ENCODE measurements at places on chromosomes 1 and 21.

DNA sequence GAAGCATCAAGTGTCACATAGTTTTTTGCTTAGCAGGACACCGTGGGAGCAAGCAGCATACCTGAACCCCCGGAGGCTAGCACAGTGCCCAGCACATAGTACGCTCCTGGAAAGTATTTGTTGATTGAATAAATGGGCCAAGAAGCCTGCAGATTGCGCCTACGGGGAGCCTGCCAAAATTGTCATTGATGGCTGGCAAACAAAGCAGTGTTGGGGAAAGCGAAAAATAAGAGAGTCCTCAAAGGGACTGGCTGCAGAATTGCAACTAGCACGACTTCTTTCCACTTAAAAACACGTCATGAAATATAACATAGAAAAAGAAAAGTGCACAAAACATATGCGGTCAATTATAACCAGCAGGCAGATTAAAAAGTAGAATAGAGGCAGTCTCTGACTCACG, 125.2 kb upstream of the GALNT2 start:
- H3K27ac ChIP-seq, result no peak overlapping the region
- no peaks in the 10 kb centered on the region for H3K27me3 ChIP-seq
- H3K4me3 ChIP-seq, result no peak overlapping the region
- no peak for DNase-seq
- no peaks in the 10 kb centered on the region for H3K36me3 ChIP-seq

- no peaks in the 10 kb centered on the region for H3K27me3 ChIP-seq
- no peaks in the 10 kb centered on the region for H3K4me1 ChIP-seq
- no peak overlapping the region for H3K4me3 ChIP-seq
- H3K36me3 ChIP-seq, result no peaks in the 10 kb centered on the region
Observed at GRCh38 chr1:157878059-157878458, 36.5 kb upstream of the CD5L start.

DNA sequence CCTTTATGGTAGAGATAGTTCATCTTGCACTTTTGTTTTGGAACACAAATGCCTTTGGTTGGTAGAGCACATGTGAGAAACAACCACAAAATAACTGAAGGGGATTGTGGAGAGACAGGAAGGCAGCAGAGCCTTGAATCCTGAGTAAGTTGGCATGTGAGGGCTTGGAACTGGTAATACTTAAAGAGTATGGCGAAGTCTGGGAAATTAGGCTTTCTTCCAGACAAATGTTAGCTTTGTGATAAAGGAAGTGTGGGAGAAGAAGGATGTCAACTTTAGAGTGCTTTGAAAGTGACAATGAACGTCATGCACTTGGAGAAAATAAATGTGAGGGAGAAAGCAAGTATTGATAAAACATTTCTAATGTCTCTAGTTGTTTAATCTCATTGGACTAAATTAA, 476.3 kb upstream of the ZRANB2 start:
- H3K4me3 ChIP-seq, result no peak overlapping the region
- H3K36me3 ChIP-seq, result no peaks in the 10 kb centered on the region
- no peaks in the 10 kb centered on the region for H3K4me1 ChIP-seq

DNA sequence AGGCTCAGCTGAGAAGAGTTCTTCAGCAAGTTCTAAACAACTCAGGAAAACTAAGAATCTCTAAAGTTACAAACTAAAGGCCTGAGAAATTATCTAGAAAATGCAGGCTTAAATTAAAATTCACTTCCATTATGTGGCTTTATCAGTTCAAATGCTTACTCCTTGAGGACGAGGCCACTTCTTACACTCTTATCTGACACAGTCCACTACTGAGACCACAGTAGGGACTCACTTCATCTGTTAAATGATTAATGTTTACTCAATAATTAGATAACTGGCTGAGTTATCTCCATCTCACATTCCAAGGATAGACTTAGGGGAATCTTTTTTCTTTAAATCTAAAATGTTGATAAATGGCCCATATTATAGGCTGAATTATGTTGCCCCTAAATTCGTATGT, 1.6 kb downstream of the C1orf141 start:
- H3K4me1 ChIP-seq, result peaks cover 7% of the 10 kb centered on the region
- no peaks in the 10 kb centered on the region for H3K36me3 ChIP-seq
- H3K4me3 ChIP-seq, result no peak overlapping the region
- H3K27me3 ChIP-seq, result 0 out of 2 replicates have a peak, but pooled peaks cover 2% of the 10 kb centered on the region

Data from H1 (cell line).